ENCODE measurements at places on chromosomes 6 and 20.

- no peak for DNase-seq
These were observed 36.3 kb downstream of the AHI1 start for GRCh38 chr6:135461208-135461607.

DNA sequence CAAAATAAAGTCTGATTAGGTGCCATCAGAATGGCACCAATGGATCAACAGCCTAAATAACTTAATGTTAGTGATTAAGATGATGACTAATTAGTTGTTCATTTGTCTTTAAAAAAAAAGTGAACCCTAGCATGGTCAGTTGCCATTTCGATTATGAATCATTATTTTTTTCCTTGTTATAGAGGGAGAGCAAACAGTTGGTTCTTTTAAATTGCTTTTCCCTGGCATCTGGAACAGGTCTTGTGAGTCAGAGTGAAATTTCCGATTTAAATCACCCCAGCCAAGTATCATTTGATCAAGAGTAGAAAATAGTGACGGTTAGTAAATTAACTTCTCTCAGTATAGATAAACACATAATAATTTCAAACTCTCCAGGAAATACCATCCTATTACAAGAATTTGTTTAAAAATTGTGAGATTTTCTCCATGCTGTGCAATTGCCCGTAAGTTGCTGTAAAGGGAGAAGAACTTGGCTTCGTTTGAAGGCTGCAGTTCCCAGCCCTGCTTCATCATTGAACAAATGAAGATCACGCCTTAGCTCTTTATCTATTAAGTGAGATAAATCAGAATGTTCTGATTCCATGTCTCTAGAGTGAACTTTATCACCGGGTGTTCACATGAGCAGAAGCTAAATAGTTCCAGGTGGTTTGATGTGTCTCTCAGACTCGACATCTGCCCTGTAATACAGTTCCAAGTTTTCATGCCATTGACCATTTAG lies 741.3 kb downstream of the DOK5 start:
- DNase-seq, result no peak

DNA sequence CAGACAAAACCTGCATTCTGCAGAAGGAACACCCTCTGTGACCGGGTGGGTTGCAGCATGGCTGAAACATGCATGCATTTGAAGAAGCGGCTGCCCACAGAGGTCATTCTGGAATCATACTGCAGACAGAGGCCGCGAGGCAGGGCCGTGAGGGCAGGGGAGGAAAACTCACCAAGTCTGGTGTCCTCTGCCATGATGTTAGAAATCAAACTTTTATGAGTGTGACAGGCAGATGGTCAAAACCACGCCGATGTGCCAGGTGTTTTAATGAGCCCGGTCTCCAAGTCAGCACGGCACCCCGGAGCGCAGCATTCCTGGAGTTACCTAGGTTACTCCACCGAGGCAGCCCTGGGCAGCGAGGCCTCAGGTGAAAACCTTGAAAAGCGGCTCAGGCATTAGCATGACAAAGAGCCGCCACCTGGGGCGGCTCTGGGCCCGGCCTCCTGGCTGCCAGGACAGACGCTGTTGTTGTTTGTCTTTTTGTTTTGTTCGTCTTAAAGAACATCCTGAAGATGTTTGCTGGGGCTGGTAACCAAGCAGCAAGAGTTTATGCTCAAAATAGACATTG lies 255.6 kb downstream of the ERMARD start:
- DNase-seq, result no peak

DNA sequence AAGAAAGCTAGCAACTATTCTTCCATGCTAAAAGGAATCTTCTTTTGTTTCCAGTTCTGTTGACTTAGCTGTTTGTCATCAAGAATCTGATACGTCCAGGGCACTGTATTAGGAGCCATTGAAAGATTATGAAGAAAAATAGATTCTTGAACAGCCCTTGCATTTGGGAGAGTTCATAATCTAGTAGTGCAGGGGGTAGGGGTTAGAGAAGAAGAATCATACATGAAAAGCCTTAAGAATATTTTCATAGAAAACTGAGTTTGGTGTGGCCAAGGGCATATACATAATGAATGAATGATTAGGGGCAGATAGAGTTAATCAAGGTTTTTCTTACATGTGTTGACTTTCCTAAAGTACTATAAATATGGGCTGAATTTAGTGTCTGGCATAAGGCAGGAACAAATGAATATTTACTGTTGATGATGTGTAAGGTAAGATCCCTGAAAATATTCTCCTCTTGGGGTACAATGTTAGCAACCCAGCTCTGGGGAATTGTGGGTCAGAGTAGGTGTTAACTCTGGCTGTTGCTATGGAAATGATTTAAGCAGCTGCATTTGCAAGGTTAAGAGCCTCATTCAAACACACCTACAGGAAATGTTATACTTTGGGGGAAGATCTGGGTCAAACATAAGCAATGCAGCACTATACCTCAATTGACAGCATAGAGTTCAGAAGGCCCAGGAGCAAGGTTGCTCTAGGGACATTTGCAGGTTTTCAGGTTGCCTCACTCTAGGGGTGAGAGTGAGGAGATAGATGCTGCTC lies 667.3 kb upstream of the CITED2 start:
- DNase-seq, result no peak

DNA sequence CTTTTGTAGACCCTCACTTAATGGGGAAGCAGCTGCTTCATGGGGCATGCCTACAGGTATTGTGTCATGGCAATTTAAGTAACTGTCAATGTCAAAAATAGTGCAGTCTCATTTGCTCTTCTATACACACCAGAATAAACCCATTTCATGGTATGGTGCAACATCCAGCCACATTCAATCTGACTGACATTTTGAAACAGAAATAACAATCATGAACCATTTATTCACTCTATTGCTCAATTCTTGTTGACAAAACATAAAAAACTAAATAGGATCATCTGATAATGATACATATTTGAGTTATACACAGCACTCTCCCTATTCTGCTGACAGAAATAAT lies 122.9 kb downstream of the MAP7 start:
- no peak for DNase-seq

GRCh38 chr20:57757767-57758166 lies 48.0 kb upstream of the PMEPA1 start:
- no peak for DNase-seq
